ENCODE measurements at places on chromosomes 1 and 21. TPM values are rescaled to one million over a fixed set of nuclear protein-coding genes. Genes with fewer than 3 reads are reported as not detected.

DNA sequence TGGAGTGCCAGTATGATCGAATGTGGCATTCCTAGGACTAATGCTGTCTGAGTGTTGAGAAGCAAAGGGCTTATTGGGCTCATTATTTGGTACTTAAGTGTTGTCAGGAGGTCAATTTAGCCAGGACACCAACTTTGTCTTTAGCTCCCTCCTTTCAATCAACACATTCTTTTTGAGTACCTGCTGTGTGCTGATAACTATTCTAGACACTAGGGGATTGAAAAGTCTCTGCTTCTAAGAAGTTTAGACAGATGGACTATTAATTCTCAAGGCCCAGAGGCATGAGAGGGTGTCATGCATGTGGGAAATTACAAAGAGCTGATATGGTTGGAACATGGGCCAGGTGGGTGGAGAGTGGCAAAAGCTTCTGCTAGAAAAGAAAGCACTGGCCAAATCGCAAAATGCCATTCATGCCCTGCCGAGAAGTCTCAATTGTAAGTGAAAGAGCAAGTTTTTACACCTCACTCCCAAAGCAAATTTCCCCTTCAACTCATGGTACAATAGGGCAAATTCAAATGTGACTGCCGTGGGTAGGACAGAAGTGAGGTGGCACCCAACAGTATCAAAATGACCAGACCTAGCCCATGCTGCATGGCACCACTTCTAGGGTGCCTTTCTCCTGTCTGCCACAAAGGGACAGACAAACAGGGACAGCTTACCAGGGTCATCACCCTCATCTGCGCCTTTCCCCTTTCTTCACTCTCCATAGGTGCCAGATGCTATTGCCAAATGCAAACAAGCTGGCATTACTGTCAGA lies 53.6 kb upstream of the LAX1 start:
- DNase-seq = no peak

GRCh38 chr1:57770772-57771171 lies 346.9 kb upstream of the DAB1 start:
- no peak for DNase-seq

- DNase-seq = no peak
Observed at GRCh38 chr1:200626853-200627534, 6.4 kb upstream of the KIF14 start.

- DNase-seq = no peak
Observed at GRCh38 chr1:36487906-36488305, 5.2 kb upstream of the CSF3R start.

GRCh38 chr1:61186753-61187152 lies 104.4 kb downstream of the NFIA start:
- DNase-seq = no peak

GRCh38 chr1:239011382-239011781 lies 375.0 kb upstream of the CHRM3 start:
- no peak for DNase-seq

GRCh38 chr1:219928791-219929118 lies 398 bp upstream of the SLC30A10 start:
- no peak for DNase-seq

ZYG11A gene
- not detected for polyA plus RNA-seq

MROH7 gene
- polyA plus RNA-seq = 3.4 TPM

POU2F1 gene
- polyA plus RNA-seq = 1.3 TPM

Measured in heart right ventricle (tissue), 16 donors.